ENCODE measurements at places on chromosomes 4 and X.

- DNase-seq: no peak
Observed at GRCh38 chrX:19487520-19488200, 27.6 kb downstream of the MAP3K15 start.

DNA sequence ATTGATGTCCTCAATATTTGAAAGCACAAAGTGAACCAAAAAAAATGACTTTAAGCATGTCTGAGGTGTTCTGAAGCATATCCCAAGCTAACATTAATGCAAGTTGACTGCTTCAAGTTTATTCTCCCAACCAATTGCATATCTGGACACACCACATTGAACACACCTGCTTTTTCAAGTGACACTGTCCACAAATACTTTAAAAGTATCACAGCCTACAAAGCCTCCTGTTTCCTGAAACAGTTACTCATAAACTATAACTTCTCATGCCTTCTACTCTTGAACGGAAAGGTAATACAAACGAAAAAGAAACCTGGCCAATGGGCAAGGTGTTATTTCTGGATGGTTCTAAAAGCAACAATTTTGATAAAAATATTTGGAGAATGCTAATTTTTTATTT is 1.1 kb downstream of the CDKL2 start:
- no peak for DNase-seq

DNA sequence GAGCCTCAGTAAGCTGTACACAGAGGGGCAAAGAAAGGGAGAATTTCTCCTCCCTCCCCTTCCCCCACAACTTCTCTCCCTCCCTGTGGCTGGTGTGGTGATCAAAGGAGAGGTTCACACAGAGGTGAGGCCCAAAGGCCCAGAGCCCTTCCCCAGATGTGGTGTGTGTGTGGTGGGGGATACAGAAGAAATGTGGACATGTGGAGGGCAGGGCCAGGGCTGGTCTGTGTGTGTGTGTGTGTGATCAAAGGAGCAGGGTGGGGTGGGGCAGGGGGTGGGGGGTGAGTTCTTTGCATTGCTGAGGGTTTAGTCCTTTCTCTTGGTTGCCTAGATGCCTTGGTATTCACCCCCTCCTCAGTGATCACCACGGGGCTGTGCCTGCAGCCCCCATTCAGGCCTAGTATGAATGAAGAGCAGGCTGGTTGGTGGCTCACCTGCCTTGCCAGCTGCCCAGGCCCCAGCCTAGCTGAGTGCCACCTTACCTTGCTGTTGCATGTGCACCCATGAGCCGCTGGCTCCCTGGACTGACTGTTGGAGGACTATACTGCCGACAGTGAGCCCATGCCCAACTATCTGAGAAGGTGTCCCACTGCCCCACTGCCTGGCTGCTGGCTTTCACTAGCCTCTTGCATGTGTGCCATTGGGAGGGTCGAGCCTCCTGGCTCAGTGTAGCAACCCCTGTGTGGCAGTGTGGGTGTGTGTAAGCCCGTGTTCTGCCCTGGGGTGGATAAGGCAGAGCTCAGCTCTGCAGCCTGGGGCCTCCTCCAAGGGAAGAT is 101.9 kb downstream of the EFNB1 start:
- no peak for DNase-seq

DNA sequence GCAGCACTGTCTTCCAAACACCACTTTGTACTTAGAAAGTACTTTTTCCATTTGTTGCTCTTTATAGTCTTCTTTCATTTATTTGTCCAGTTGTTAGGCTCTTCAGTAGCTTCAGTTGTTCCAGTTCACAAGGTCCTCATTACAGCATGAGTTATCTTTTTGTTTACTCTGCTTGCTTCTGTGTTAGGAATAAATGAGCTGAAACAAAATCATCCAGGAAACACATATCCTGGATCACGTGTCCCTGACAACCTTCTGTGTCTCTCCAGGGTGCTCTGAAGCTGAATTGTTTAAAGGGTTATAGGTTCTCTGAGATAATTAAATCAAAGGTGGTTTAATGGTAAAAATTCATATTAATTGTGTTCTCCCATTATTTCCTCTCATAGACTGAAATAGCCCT is 19.9 kb upstream of the KLHL8 start:
- no peak for DNase-seq

DNA sequence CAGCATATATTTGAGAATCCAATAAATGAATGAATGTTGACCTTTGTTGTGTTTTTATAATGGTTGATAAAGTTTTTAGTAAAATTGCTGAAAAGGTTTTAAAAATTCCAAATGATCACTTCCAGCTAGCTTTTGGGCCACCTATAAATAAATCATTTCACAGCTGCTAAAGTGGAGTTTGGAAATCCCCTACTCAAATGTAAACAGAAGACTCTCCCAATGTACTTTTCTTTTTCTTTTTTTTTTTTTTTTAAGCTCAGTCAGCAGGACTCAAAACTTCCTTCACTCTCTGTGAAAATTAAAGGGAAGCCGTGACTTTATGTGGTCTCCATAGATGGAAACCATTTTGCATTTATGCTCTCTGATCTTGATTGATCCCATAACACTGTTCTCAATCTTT is 45.2 kb downstream of the CXCL13 start:
- DNase-seq: no peak

Data from substantia nigra (tissue), 51 donors.